NCI-H2107 (cell line): ENCODE measurements at places on chromosomes 7 and 10.

DNA sequence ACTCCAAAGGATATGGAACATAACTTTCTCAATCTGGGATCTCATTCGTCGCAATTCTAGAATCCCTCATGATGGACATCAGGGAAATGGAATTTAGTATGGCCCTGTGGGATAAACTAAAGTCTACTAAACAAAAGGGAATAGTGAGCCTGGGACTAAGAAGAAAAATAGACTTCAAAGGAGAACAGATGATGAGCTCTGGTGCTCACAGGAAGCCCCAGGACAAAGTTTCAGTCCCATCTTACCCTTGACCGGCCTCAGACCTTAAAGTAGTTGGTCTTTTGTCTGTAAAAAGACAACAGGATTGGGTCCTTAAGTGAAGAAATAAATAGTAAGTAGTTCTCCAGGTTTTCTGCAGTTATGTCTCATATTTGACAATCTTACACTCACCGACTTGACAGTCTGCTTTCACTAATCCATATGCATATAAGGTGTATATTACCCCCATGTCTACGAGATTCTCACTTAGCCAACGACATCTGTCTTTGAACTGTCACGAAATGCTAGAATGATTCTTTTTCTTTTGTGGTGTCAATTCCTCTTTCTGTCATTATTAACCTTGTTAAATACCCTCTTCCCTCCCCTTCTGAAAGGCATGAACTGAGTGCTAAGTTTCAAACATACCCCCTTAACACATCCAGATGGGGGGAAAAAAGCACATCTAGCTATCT is 10.9 kb upstream of the IKZF1 start:
- no peak for DNase-seq

DNA sequence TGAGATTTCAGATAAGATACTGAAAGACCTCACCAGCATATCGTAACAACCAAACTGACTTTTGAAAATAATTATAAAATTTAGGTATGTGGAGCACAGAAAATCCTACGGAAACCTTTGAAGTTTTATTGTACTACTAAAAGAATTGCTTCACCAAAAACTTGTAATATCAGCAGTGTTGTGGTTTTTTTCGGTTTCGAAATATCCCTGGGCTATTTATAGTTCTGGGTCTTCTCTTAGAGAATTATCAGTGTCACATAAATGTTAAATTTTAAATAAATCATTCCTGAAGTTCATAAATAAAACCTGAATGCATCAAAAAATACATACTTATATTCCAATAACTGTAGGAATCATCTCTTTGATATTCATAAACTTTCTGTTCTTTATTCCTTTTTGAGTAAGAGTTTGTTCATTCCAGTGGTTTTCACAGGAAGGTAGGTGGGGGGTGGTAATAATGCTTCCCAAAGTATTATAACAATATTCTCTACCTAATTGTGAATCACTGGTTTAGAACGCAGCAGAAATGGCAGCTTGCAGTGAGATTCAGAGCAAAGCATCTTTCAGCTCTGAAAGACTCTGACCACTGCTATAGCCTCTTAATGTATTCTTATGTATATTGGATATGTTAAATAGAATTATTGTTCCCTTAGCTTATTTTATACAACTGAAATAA is 60.2 kb downstream of the ZNF277 start:
- DNase-seq, result no peak

GRCh38 chr7:47952224-47952623 is 4.0 kb upstream of the PKD1L1 start:
- no peak for DNase-seq

GRCh38 chr10:133299224-133299623 is 9.4 kb downstream of the TUBGCP2 start:
- DNase-seq, result no peak

- no peak for DNase-seq
These were observed 716.0 kb downstream of the XPNPEP1 start for GRCh38 chr10:109207361-109207760.

DNA sequence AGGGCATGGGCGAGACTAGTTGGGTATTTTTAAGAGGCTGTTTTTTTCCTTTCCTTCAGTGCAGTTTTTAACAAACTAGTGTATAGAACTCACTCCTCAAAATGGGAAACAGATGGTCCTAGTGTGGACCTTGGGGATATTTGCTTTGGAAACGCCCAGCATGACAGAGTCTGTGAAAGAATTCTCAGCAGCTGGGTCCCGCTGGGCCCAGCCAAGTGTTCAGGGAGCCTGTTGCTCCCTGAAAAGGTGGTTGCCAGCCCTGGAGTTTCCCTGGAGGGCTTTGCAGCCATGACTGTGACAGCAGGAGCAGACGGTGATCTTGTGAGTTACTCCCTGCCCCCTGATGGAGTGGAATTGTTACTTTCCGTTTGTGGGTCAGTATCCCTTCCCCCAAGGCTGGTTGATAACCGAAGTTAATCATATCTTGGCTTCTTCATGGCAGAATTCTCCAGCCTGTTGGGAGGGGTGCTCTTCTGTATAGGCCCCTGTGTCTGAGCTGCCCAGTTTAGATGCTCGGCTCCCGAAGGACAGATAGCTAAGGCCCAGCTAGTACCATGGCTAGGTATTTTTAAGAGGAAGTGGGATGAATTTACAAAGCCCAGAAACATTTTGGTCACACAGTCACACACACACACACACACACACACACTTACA is 278.6 kb upstream of the HABP2 start:
- no peak for DNase-seq

GRCh38 chr7:81684033-81684432 is 85.8 kb downstream of the HGF start:
- DNase-seq, result no peak

- no peak for DNase-seq
These were observed 140.7 kb downstream of the ADARB2 start for GRCh38 chr10:1596482-1597099.

GRCh38 chr10:112959207-112959838 is 9.3 kb downstream of the TCF7L2 start:
- no peak for DNase-seq

GRCh38 chr7:84568781-84569180 is 374.2 kb upstream of the SEMA3A start:
- DNase-seq, result no peak

DNA sequence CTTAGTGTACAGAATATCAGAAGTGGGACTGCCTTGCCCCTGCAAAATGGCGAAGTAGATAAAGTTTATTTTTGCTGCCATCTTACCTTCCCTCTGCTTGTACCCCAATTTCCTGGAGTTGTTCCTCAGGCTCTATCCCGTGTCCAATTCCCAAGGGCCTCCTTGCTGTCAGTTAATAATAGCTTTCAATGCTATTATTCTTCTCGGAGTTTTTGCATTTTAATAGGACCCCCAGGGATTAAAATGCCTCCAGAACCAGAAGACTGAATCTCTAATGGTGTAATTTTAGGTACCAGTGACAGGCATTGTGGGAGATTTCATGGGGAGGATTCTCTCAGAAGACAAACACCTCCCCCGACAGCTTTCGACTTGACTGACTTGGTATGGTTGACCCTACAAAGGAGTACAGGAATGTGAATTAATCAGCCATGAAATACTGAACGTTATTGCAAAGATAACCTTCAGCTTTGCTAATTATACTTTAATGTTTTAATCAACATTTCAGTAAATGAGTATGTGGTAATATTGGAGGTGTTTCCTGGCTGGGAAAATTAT is 75.2 kb downstream of the ZNF22 start:
- DNase-seq, result no peak
